ENCODE measurements at places on chromosomes 13 and 19.

DNA sequence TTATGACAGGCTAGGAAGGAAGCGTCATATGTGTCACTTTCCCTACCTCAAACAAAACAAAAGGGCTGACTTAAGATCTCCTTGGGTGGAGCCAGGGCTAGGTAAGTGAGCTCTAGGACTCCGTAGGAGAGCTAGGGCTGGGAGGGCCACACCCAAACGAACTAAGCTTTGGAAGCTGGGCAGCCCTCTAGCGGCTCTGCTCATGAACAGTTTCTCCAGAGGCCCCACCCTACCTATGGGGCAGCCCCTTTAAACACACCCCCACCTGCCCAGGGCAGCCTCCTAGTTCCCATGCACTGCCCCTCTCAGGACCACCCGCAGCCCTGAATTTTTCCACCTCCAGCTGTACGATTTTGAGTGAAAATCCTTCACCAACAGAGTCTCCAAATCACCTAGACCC lies 3.5 kb downstream of the PEG3 start:
- DNase-seq, result no peak

DNA sequence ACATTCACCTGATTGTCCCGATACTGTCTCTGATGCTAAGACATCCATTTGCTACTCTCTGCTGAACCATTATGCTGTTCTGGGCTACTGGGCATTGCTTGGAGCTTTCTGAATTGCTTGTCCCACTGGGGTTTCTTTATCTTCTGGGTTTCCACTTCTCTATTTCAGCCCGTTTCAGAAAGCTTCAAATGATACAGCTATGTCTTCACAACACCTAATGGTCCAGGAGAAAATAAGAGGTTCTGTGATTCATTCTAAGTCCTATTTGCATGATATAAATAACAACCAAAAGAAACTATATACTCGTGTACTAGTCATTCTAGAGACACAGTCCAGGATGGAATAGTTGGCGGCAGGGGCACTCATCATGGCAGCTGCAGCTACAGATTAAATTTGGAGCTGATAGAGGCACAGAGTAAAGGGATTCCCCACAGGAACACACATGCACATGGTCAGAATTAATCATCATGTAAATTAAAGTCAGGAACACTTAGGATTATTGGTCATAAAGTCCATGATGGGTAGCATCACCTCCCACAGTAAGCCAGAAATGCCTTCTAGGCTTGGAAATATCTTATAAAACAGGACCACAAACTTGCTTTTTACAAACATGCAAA lies 33.3 kb upstream of the SCEL start:
- DNase-seq, result no peak

- no peak for DNase-seq
Measured at GRCh38 chr13:103302676-103303075, 236.5 kb upstream of the SLC10A2 start.

GRCh38 chr13:112916296-112916695 lies 52.7 kb upstream of the MCF2L start:
- no peak for DNase-seq

- DNase-seq, result no peak
Measured at GRCh38 chr19:2634228-2634951, 68.1 kb downstream of the GNG7 start.

DNA sequence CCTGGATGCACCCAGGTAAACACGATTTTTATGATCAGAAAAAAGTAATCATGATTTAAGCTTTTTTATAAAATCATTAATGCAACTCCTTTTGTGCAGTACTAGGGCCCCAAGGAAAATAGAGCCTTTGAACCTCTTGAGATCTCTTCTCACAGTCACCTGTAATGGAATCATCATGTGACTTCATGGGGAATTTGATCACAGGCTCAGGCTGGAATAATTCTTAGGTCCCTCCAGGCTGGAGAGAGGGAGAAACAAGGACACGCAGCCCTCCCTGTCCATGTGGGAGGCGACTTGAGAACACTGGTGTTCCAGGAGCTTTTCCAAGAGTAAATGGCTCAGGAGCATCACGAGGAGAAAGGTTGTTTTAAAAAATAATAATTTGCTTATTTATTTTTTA lies 156.1 kb downstream of the NUFIP1 start:
- DNase-seq, result no peak

DNA sequence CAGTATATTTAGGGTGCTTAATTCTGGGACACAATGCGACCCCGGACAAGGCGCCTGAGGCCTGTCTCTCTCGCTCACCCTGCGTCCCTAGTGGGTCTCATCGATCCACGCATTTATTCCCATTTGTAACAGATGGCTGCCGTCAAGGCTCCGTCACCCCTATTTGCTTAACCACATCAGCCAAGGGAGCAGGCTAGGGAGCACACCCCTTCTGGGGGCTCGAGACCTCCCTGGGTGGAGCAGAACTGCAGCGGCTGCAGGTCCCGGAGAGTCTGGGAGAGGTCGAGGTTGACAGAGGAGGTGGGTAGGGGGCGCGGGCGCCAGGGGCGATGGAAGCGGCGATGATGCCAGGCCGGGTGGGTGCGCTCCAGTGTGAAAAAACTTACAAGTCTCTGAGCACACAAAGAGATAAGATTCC lies 507 bp downstream of the ALG5 start:
- DNase-seq, result peak; percentile 19

DNA sequence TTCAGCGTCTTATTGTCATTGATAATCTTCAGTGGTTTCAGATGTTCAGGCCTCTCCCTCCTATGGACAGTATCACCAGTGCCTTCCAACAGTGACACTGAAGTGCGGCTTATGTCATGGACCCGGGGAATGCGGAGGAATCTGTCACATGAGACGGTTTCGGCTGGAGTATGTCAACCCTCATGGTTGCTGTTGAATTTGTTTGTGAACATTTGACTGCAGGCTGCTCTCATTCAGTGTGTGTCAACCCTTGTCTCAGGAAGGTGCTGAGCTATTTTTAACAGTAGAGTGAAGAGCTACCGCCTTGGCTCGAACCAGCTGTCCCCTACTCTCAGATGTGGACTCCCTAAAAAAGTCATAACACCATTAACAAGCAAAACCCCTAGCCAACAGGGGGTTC lies 138.8 kb upstream of the RNF113B start:
- no peak for DNase-seq

DNA sequence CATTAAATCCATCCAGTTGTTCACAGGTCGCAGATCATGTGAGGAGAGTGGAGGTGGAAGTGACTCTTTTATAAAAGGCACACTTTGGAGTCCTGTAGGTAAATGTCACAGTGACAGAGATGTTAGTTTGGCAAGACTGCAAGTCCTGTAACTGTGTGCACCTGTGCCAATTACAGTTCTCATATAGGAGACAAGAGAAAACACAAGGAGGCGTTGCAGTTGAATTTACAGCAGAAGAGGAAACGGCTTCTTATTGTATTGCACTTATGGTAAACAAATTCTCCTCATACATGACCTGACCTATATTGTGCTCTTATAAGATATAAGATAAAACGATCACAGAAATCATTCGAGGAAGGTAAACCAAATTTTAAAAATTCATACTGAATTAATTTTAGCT lies 732.8 kb upstream of the SLC10A2 start:
- no peak for DNase-seq

GRCh38 chr13:33697926-33698325 lies 120.0 kb upstream of the RFC3 start:
- no peak for DNase-seq

GRCh38 chr19:19900139-19900728 lies 512 bp upstream of the ZNF93 start:
- peak; percentile 1 for DNase-seq

- no peak for DNase-seq
Measured at GRCh38 chr19:47104680-47105079, 8.9 kb downstream of the ZC3H4 start.

DNA sequence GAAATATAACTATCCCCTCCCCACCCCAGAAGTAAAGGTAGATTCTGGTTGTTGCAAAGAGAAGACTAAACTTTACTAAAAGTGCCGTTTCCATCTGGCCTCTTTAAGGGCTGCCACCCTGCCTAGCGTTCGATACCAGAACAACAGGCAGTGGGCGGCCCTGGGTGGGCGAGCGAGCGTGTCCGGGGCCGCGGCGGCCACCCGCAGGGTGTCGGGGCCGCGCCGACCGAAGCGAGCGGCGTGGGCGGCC lies 2.6 kb downstream of the FGF9 start:
- DNase-seq, result peak; percentile 43

DNA sequence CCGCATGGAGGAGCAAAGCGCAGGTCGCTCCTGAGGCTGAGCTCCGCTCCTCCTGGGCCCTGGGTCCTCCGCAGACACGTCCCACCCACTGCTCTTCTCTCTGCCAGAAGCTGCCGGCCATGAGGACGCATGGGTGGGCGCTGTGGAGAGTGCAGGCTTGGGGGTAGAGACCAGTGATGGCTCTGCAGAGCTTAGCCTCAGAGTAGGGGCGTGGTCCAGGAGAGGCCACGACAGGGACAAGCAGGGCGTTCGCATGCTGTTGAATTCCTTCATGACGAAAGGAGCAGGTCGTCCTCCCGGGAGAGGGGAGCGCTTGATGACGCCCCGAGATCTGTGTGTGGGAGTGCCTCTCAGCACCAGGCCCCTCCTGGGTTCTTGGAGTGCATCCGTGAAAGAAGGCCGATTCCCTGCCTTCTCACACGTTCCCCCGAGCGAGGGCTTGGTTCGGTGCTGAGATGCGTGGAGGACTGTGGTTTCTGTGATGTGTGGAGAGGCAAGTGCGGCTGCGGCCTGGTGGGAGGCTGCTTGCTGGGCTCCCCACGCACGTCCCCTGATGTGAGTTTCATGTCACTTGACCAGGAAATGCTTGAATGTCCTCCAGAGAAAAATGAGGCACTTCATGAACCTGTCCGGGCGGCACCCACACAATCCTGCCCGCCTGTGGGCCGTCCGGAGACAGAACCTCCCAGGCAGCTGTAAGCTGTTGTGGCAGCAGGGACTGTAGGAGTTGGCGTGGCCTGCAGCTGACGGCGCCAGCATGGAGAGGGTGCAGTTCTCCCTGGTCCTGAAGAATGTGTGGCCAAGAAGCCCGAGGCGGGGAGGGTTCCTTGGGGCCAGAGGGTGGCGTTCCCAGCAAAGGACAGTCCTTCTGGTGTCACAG lies 4.5 kb downstream of the SF3A2 start:
- DNase-seq, result no peak

DNA sequence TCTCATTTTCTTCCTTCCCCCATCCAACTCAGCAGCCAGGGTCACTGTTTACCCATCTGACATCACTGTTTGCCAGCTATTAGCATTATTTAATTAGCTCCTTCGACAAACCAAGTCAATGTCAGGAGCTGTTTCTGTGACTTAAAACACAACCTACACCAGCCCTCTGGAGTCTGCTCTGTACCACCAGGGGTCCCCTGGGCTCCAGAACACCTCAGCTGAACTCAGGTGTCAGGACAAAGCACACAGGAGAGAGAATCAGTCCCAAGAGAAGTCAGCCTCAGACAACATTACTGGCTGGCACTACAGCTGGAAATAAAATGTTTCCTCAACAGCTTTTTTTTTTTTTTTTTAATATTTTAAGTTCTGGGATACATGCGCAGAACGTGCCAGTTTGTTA lies 45.1 kb downstream of the DCLK1 start:
- no peak for DNase-seq

- peak; percentile 88 for DNase-seq
Measured at GRCh38 chr19:10602330-10603083, 15.4 kb upstream of the AP1M2 start.

DNA sequence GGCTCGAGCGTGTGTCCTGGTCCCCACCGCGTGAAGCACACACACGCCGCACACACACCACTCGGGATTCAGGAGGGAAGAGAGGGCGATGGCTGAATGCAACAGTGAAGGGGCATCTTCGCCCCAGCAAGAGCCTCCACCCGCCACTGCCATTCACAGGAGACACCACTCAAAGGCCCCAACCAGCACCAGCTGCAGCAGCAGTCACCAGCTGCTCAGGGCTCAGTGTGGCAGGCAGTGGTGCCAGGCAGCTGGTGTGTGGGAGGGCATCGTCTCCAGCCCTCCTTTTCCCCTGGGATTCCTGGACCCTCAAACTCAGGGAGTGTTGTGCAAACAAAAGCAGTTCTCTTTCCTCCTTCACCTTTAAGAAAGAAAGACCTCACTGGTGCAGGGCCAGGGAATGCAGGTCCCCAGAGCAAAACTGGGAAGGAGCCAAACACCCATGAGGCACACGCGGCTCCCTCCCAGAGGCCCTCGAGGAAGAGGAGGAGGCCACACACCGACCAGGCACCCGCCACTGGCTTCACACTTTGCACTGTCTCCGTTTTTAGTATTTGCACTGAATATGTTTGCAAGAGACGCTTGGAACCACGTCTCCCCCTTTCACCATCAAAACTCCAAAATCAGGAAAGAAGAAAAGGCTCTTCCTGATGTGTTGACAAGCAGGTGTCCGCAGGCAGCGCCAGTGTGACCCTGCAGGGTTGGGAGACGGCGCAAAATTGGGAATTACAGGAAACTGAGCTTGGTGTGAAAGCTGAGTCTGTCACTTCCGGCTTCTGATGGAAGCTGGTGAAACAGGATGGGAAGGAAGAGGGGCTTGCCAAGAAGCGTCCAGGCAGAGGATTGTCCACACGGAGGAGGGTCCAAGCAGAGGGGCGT lies 26.4 kb upstream of the F7 start:
- DNase-seq, result no peak

GRCh38 chr13:100835695-100836094 lies 161.1 kb upstream of the TMTC4 start:
- DNase-seq, result no peak

GRCh38 chr13:28544026-28544425 lies 49.1 kb upstream of the FLT1 start:
- DNase-seq, result no peak

GRCh38 chr13:82330499-82330898 lies 1551.8 kb downstream of the SLITRK1 start:
- no peak for DNase-seq

DNA sequence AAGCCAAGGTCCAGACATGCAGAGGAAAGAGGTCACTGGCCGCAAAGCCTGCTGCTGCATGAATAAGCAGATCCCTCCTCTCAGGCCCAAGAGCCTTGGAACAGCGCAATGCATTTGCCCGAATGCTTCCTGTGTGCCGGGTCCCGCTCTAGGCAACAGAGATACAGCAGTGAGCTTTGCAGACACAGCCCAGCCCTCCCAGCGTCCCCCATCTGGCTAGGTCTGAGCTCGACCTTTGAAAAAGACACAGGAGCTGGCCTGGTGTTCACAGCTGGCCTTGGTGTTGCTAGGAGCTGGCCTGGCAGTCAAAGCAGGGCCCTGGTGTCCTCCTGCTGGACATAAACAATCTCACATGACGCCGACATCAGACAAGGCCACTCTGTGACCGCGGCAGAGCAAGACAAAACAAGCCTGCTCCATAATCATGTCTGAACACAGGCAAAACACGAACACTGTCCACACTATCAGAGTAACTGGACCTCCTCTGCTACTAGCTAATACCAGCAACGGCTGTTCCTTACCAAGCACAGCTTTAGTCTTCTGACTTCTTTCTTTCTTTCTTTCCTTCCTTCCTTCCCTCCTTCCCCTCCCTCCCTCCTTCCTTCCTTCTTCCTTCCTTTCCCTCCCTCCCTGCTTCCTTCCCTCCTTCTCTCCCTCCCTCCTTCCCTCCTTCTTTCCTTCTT lies 5.7 kb upstream of the PEX11G start:
- DNase-seq, result no peak

- DNase-seq, result no peak
Measured at GRCh38 chr19:55087542-55087901, 11.9 kb downstream of the EPS8L1 start.

DNA sequence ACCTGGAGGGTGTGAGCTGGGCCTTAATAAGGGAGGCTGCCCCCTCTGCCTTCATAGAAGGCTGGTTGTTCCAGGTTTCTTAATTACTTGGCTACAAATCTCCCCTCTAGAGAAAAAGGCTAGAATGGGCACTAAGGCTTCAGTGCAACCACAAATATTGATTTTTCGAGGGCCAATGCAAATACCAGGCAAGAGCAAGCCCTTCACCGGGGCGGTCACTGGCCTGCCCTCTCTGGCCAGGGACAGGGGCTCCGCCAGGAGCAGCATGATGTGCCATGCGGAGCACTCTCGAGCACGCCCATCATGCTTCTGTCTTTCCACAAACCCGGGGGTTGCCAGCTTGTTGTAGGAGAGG lies 127.8 kb upstream of the SPACA7 start:
- DNase-seq, result no peak

Measured in activated CD4-positive, alpha-beta T cell treated with anti-CD3 and anti-CD28 coated beads for 4 hours (primary cell).